Inflammatory macrophage (primary cell): ENCODE measurements at places on chromosomes 1 and 21.

- DNase-seq, result no peak
Measured at GRCh38 chr1:76065270-76065669, 9.3 kb upstream of the ST6GALNAC3 start.

GRCh38 chr1:240086726-240087125, 5.0 kb upstream of the FMN2 start:
- no peak for DNase-seq

GRCh38 chr1:231190456-231190855, 28.6 kb downstream of the TRIM67 start:
- DNase-seq, result no peak

DNA sequence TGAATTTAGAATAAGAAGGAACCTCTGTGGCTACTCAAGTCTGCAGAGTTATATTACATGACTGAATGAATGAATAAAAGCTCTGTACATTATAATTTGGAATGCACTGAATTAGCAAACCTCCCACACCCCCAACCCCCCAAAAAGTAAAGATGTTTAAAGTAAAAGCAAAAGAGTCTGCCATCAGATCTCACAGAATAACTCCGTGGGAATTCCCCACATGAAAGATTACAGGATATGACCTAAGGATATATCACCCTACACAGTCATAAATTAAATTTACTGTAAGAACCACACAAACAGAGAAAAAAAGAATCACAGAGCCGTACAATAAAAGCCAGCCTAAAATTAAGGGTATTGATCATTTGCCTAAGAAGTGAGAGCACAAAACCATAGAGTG, 587.3 kb downstream of the PTPRC start:
- DNase-seq, result no peak

GRCh38 chr1:42006836-42007235, 88.1 kb upstream of the HIVEP3 start:
- DNase-seq, result peak; percentile 53
